ENCODE measurements at places on chromosomes 13 and 19.

DNA sequence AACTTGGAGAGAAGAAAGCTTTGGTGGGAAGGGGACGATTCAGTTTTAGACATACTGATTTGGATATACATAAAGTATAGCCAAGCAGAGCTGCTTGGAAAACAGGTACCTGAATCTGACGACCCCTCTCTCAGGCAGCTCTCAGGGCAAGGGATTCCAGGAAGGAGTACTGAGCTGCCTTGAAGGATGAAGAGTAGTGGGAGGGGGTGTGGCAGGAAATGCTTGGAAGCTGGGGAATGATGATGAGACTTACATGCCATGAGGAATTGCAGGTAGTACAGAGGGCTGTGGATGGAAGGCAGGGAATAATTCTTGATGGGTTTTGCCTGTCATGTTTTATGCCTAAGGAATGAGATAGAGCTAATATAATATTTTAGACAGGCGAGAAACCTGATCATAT lies 38.7 kb downstream of the HTR2A start:
- DNase-seq, result no peak

DNA sequence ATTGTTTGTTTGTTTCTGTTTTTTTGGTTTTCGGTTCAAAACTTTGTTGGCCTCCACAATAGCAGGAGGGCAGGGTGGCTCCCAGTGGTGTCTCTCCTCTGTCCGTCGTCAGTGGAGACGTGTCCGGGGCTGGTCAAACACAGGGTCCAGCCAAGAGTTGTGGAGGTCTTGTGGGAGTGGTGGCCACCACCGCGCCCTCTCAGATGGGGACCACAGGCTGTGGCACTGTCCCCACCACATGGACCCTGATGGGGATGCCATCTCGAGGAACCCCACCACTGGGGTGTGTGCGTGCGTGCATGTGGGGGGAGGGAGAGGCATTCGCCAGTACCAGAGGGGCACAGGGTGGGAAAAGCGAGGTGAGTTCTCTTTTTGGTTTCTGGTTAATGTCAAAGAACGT lies 13.8 kb downstream of the ZNF574 start:
- no peak for DNase-seq

- no peak for DNase-seq
Measured at GRCh38 chr19:10290357-10290875, 664 bp downstream of the ICAM5 start.

DNA sequence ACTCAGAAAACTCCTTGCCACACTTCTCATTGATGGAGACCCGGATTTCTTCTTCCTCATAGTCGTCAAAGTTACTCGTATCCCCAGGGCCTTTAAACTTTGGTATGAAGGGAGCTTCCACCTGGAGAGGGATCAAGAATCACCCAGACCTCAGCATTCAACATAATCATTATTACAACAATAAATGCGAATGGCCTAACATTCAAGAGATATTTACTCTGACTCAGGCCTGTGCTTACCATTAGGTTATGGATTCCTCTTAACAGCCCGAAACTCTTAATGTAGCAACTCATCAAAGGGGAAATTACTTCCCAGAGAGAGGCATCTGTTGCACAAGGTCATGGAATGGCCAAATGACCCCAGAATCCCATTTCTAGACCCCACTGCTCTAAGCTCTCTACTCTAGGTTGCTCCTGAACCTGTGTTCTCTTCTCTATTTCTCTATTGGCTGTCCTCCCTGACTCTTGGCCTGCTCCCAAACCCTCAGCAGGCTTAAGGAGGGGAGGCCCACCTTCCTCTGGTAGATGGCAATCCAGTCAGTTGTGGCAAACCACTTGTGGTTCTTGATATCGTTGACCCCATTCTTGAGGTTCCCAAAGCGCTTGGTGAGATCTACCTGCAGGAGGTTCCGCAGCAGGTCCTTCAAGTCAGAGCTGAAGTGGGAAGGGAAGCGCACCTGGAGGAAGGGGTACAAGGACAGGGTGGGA lies 2.7 kb upstream of the SAMD1 start:
- DNase-seq, result no peak

- no peak for DNase-seq
Measured at GRCh38 chr19:13741893-13742292, 22.4 kb upstream of the MRI1 start.

All from left ventricle myocardium superior (tissue), 1 donor.